T-helper 1 cell (primary cell): ENCODE measurements at places on chromosomes 7 and 10.

- no peak for DNase-seq
Observed at GRCh38 chr10:7567911-7568620, 98.7 kb downstream of the ITIH5 start.

GRCh38 chr10:126448091-126448490 is 59.8 kb upstream of the ADAM12 start:
- DNase-seq: no peak

- DNase-seq: no peak
Observed at GRCh38 chr7:27107391-27108381, 5.2 kb upstream of the HOXA2 start.

GRCh38 chr10:5896208-5897052 is 6.4 kb downstream of the FBH1 start:
- no peak for DNase-seq

DNA sequence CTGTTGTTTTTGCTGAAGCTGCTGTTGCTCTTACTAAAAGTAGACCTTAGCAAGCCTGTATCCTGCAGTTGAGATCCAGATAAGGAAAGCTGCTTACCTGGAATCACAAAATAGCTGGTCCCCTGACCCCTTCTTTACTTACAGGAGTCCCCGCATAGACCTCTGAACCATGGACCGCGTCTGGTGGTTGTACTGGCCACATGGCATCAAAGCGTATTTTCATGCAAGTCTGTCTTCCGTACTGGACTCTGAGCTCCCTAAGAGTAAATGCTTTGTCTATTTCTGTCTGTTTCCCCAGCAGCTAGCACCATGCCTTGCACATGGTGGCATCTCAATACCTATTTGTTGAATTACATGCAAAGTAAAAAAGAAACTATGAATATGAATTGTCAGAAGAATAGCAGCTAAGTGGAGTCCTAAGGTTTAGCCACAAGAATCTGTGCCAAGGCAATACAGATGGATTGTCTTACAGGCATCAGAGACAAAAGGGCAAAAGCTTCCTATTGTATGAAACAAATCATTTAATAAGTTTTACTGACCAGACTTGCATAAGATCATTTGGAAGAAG is 159.2 kb downstream of the PAXIP1 start:
- DNase-seq: no peak

- DNase-seq: no peak
Observed at GRCh38 chr10:70940834-70941568, 52.6 kb upstream of the PCBD1 start.

- DNase-seq: no peak
Observed at GRCh38 chr10:121405549-121405948, 192.7 kb downstream of the FGFR2 start.

DNA sequence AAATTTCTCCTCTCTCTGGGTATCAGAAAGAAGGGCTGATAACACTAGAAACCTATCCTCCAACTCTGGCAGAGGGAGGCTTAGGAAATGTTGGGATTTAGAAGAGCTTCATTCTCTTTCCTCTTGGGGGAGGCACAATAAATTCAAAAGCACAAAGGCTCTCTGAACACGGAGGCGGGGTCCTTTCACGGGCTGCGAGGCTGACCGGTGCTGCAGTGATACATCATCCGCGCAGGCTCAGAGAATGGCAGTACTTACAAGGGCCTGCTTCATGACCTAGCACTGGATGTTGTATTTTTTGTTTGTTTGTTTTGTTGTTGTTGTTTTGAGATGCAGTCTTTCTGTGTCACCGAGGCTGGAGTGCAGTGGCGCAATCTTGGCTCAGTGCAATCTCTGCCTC is 306.2 kb downstream of the SORCS3 start:
- no peak for DNase-seq

- DNase-seq: no peak
Observed at GRCh38 chr10:86443069-86443468, 76.5 kb upstream of the GRID1 start.

DNA sequence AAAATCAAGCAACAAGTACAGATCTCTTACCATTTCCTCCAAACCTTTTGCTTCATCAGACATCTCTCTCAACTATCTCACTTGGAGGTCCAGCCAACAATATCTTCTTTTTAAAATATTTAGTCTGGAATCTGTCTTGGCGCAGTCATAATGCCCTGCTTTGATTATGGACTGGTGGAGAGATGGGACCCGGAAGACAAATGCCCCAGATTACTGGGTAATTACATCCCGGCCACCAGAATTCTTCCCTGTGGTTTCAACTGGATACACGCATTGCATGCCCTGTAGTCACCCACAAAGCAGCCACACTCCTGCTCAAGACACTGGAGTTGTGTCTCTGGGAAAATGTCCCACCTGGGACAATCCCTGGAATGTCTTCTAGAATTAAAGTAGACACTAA is 65.5 kb downstream of the BPGM start:
- DNase-seq: no peak

DNA sequence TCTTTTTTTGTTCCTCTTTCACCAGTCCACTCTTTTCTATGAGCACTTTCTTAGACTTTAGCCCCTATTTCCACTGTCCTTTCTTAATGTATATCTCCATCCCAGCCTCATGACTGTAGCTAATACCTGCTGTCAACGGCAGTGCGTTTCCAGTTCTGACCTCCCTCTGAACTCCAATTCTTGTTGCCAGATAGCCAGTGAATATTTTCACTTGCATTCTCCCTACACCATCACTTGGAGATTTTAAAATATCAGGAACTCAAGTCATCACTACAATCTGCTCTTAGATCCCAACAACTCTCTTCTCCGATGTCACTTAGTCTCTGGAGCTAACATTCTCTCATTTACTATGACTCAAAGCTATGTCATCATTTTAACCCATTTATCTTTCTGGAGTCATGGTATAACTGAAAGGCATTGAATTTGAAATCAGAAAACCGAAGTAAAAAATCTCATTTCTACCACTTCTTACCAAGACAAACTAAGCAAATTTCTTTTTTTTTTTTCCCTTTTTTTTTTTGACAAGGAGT is 5.1 kb upstream of the SLC16A12 start:
- DNase-seq: no peak

- no peak for DNase-seq
Observed at GRCh38 chr7:103120362-103120761, 28.5 kb downstream of the NAPEPLD start.

DNA sequence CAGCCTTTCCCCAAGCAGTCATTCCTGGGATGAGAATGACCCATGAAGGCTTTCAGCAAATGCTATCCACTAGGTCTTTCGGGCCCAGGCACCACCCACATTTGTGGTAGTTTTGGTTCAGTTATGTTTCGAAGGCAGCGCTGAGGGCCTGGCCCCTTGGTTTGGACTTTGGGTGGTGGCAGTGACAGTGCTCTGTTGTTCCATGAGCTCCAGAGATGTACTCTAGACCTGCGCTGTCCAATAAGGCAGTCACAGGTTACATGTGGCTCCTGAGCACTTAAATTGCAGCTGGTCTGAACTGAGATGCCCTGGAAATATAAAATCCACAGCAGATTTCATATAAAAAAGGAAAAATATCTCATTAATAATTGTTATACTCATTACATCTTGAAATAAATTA is 209.6 kb downstream of the CCSER2 start:
- no peak for DNase-seq

DNA sequence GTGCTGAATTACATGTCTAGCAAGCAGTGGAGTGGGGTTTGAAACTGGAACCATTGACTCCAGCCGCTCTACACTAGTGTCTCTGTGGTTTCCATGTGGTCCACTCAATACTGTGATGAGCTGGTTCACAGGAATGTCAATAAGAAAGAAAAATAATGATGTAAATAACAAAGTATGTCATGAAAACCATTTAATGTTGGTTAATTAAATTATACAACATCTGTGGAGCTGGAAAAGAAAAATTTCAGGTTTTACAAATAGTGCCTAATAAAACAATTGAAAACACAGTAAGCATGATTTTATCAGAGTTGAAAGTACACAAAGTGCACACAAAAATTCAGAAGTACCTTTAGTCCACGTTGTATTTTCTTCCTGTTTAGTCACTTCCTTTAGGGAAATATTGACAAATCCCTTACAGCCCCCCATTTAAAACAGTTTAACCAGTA is 28.7 kb upstream of the NAMPT start:
- no peak for DNase-seq

DNA sequence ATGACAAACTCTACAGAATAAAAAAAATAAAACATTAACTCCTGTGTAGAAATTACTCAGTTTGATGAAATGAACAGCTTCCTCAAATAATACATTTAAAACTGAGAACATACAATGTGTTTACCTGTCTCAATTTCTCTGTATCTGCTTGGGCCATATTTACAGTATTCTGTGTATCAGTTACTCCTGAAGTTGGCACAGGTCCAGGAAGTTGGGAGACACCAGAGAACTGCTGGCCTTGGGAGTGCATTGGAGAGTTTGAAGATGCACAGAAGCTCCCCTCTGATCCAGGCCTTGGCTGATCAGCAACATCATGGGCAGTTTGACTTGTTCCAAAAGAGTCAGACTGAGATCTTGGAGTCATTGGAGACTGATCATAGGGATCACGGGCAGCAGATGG is 155.1 kb downstream of the GALNT11 start:
- DNase-seq: no peak

- no peak for DNase-seq
Observed at GRCh38 chr7:150736864-150737263, 354 bp upstream of the GIMAP5 start.

DNA sequence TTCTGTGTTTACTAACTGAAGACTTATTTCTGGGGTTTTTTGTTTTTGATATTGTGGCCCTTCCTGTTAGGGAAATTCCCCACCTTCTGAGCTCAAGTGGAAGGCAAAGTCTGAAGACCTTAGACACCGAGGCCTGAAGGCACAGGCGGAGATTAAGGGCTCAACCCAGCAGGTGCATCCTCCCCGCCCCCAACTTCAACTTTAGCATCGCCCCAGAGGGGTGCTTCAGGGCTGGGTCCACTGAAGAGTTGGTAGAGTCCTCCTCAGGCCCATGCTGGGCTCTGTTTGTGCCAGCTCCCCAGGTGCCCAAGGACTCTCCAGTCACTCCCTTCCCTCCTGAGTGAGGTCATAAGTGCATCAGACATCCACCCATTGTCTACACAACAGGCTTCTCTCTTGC is 9.4 kb upstream of the PPIA start:
- no peak for DNase-seq

GRCh38 chr7:113892818-113893217 is 26.0 kb downstream of the PPP1R3A start:
- no peak for DNase-seq

DNA sequence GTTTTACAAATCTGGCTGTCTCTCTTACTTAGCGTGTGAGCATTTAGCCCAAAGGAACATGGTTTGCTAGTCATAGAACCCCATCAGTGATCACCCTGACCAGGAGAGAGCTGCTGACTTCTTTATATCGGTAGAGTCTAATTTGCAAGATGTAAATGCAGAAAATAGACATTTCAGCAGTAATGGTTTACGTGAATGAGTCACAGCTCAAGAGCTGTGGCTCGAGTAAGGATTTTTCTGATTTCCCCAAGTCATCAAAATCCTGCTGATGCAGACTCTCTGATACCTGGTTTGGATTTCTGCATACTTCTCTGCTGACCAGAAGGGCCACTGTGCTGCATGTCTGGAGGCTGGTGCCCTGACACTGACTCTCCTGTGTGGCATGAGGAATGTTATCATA is 25.7 kb downstream of the NUB1 start:
- no peak for DNase-seq

DNA sequence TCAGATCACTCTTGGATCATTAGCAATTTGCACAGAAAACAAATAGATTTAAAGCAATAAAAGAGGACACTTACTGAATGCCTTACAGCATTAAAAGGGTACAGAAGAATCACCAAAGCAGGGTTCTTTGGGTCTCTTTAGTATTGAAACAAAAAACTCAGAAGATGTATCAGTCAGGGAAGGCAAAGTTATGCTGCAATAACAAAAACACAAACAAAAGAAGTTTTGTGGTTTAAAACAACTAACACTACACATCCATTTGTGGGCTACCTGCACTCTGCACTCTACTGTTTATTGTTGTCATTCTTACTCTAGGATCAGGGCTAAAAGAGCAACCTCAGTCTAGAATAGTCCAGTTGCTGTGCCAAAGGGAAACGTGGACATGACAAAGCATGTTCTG is 216.4 kb downstream of the GPAM start:
- DNase-seq: no peak

GRCh38 chr7:28096713-28097112 is 83.9 kb downstream of the JAZF1 start:
- DNase-seq: no peak

DNA sequence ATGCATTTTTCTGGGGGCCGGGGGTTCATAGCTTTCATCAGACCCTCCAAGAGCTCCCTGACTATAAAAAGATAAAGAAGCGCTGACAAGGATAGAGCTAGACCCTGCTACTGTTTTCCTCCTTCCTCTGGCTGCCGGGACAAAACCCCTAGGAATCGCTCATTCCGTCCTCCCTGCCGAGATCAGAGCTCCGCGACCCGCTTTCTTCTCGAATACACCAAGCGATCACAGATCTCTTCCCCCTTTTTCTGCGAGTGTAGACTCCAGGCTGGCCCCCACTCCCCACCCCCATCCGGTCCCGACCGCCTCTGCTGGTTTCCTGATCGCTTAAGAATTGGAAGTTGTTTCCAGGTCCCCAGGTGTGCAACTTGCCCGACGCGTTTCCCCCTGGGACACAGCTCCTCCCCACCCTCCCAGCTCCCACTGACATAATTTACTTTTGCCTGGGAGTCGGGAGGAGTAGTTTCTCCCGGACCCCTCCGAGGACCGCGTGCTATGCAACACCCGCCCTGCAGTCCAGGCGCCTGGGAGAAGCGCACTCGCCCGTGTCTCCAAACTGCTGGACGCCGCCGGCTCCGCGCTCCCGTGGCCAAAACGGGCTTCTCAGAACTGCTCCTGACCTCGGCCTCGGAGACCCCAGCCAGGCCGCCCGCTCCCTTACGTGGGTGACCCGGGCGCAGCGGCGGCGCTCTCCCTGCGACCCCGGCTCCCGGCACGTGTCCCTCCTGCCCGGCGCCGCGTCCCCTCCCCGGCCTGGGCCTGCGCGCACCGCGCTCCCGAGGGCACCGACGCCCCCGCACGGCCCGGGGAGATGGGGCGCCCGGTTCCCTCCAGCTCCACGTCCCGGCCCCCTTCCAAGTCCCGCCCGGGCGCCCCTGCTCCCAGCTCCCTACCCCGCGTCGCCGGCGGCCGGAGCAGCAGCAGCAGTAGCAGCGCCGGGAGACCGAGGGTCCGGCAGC is 552 bp downstream of the IL15RA start:
- no peak for DNase-seq
